ENCODE measurements at places on chromosomes 4 and X.

DNA sequence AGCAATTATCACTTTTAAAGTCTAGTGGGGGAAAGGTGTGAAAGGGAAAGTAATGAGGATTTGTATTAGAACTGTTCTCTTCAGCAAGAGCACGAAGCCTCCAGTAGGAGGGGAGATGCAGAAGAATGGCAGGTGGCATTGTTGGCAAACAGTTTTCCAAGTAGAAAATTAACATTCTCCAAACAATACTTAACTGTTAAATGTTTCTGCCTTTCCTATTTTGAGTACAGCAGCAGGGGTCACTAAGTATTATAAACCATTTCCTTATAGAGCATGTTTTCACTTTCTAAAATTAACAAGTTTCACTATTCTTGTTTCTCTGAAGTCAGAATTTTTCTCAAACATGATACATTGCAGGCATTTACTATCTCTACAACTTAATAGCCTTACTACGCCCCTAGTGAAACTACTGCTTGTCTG lies 58.7 kb downstream of the LEF1 start:
- DNase-seq, result no peak

DNA sequence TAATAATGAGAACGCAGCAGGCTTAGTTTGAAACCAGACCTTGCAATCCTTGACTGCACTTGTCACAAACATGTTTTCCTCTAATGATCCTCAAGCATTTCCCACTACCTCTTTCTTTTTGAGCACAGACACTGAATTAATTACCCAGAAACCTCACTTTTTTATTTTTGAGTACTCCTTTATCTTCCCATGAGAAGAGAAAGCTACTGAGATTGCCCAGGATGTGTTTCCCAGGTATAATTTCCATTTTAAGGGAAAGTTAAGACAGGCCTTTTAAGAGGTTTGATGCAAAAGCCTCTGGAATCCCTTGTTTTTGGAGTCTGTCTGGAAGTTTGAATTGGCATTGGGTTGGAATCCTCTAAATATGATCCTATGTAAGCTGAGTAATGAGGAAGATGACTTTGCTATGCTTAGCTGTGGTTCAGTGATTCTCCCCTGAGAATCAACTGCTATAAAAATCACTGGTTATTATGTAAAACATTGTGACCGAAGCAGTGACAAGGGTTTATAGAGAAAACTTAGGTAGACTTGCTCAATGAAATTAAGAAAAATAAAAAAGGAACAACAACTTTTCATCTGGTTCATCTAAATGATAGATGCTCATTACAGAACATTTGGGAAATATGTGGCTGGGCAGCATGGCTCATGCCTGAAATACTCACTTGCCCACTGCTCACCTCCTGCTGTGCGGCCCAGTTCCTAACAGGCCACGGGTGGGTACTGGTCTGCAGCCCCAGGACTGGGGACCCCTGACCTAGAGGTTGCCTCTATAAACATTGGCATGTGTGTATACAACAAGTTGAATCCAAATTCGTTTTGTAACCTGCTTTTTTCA lies 10.8 kb upstream of the RHOH start:
- no peak for DNase-seq

- DNase-seq, result no peak
These were observed 248.5 kb upstream of the DIAPH2 start for GRCh38 chrX:96436105-96436504.

DNA sequence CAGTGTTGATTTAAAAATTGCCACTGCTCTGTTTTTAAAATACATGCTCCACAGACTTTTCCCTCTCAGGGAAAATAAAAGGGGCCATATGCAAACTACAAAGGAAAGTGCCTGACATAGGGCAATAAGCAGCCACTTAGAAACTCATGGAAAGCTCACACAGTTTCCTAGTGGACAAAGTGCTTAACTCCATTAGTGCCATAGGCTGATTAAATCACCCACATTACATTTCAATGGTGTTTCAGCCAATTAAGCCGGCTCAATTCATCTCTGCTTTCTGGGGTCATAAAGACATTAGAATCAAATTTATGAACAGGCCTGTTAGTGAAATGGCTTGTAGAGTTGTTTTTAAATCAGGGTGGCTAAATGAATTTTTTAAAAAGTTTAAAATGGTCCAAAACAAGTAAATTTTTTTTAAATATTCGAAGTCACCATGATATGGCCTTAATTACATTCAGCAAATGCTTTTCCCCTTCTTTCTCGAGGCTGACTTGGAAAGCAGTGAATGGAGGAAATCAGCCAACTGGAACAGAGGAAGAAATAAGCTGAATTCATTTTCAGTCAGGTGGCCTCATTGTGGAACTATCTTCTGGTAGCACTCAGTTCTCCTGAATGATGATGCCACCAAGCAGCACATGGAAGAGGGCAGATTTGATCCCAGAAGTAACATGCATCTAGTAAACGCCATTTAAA lies 2305.1 kb upstream of the AGA start:
- DNase-seq, result no peak

DNA sequence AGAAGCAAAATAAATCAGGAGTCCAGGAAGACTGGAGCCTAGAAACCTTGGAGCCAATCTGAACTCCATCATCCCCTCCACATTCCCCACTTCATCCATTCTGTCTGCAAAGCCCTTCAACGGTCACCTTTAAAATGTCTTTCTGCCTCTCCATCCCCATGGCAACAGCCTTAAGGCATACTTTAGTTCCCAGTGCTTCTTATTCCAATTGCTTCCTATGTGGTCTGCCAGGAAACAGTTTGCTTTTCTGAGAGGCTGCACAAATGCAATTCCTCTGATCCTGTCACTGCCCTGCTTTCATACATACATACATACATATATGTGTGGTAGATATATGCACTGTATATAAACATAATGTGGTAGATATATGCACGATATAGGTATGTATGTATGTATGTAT lies 786 bp upstream of the MAGEH1 start:
- no peak for DNase-seq

DNA sequence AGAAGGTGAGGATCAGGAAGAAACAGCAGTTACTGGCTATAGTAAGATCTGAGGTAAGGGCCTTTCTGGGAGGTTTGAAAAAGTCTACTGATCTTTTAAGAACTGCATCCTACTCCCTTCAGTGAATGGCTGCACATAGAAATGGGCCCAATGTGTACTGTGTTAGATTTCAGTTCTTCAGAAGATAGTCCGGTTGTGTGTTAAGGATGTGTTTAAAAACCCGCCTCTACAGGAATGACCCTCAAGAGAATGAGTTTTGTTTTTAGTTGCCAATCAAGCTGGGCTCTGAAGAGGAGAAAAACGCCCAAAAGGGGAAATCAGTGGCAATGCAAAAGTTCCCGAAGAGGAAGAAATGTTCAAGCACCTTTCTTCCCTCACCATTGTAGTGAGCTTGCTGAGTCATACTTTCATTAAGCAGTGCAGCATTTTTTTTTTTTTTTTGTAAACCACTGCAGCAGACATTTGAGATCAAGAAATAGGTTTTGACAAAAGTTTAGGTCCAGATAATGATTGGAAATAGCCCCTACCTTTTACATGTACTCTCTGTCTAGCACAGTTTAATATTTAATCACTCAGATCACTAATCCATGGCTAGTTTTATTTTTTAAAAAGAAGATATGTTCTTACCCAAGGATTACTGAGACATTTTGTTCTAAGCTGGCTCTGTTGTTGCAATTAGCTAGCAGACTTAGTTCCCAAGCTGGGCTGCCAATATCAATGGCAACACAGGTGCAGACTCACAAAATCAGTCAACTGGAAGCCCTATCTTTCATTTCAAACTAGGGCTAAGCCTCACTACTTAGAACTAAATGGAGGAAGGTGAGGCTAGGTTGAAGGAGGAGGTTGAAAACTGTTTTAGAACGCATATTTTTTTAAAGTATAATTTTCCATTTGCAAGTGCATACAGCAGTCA lies 7.0 kb upstream of the TRPC5OS start:
- DNase-seq, result no peak

GRCh38 chrX:54715621-54716020 lies 82.4 kb downstream of the ITIH6 start:
- DNase-seq, result no peak
